Brain (organoid and tissue), 16 donors: ENCODE measurements at places on chromosomes 6 and 20. TPM values are rescaled to one million over a fixed set of nuclear protein-coding genes. Genes with fewer than 3 reads are reported as not detected.
A peak's percentile ranks its signal among the peaks of the same experiment; 100 is the strongest.

Gene MRPL14
- 72.7 TPM for polyA plus RNA-seq

Gene SPTLC3
- polyA plus RNA-seq: 0.34 TPM

Gene EPPIN
- not detected for polyA plus RNA-seq

Gene RPL10A
- 1,660 TPM for polyA plus RNA-seq

Gene EYA4
- 13.5 TPM for polyA plus RNA-seq

Gene IPCEF1
- polyA plus RNA-seq: 3.2 TPM

Gene KCNK16
- polyA plus RNA-seq: 57.1 TPM

Gene LPIN3
- 0.25 TPM for polyA plus RNA-seq

DNA sequence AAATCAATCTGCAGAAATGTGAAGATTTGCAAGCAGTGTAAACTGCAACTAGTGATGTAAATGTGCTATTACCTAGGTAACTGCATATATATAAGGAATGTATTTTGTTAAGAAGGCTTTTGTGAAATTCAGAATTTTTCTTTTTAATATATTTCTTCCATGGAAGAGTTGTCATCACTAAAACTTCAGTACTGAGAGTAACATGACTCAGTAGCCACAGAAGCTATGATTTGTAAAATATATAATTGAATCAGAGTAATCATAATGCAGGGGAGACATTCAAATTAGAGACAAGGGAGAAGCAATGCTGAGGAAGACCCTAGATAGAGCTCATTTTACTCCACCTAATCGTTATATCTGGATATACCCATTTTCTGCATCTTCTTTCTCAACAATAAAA, 141.7 kb downstream of the ADGRG6 start:
- no peak for DNase-seq

- DNase-seq: no peak
Observed at GRCh38 chr6:5499644-5500306, 238.5 kb downstream of the FARS2 start.

- DNase-seq: no peak
Observed at GRCh38 chr6:97294451-97294850, 11.4 kb upstream of the MMS22L start.

DNA sequence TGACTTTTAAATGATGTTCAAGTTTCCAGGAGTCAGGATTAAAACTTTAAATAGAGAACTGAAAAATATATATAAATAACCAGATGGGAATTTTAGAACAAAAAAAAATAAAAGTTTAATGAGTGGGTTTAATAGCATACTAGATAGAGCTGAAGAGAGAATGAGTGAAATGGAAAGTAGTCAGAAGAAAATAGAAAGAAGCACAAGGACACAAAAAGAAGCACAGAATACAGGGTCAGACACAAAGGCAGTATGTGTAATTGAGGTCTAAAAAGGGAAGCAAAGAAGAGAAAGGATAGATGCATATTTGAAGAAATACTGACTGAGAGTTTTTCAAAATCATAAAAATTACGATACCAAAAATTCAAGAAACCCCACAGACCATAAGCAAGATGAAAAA, 159.8 kb upstream of the FERMT1 start:
- no peak for DNase-seq

DNA sequence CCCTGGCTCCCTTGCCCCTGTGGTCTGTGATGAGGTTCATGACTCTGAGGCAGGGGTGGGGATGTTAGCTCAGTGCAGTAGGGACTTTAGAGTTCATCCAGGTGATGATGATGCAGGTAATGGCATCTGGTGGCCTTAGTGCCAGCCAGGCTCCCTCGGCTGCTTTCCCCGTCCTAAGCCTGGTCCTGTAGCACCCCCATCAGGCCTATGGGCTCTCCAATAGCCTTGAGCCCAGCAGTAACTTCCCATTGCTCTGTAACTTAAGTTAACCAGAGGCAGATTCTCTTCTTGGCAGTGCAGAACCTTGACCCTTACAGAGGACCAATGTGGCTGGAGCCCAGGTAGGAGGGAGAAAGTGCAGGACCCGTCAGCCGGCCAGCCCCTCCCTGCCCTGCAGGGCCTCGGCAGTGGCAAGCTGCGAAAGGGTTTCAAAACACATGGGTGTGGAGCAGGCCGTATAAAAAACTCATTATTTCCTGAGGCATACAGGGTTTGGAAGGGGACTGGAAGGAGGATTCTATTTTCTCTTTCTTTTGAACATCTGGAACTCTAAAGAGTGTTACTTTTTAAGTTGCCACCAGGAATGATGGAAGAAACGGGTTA, 406.9 kb downstream of the CDH26 start:
- DNase-seq: no peak

GRCh38 chr6:157427969-157428368, 47.0 kb downstream of the ZDHHC14 start:
- no peak for DNase-seq

- no peak for DNase-seq
Observed at GRCh38 chr20:19691125-19691524, 66.9 kb upstream of the RIN2 start.

GRCh38 chr6:87968435-87969278, 79.0 kb upstream of the SPACA1 start:
- DNase-seq: peak; percentile 92

GRCh38 chr6:105495515-105495914, 92.6 kb upstream of the PREP start:
- no peak for DNase-seq

DNA sequence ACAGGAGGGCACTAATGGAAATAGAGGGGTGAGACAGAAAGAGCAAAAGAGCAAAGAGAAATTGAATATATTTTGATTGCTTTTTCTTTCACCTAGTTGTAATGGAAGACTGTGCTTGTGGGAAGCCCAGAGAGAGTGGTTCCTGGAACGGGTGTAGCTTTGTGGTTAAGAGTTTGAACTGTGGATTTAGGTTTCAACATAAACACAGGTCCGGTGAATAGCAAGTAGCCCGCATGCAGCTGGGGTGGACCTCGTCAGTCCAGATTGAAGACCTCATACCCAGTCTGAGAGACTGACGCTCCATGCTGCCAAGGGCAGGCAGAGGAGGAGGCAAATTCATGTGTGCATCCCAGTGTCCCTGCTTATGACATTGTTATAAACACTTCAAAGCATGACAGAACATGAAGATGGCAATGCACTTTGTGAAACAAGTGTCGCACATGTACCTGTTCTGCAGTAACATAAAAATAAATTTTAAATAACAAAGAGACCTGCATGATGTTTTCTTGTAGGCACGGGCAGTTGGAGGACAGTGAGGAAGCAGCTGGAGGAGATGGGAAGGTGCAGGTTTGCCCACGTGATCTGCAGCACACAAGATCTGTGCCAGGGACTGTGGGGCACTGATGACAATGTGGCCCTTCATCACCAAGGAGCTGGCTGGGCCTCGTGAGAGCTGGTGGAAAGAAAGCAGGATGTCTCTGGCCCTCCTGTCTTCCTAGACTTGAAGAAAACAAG, 220.5 kb upstream of the SSTR4 start:
- DNase-seq: no peak

DNA sequence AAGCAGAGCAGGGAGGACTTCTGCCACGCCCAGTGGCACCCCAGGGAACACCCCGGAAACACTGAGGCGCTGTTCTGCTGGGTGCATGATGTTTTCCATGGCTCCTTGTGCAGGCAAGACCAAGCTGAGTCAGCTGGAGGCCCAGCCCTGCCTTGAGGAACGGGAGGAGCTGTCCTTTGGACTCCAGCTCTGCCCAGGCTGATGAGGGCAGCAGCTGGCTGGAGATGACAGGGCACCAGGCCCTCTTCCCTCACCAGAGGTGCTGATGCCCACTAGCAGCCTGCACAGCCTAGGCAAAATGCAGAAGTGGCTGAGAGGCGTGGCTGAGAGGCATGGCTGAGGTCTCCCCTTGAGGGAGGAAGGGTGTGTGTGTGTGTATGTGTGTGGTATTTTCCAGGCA, 2.4 kb downstream of the C6orf132 start:
- DNase-seq: no peak

GRCh38 chr6:109653264-109653663, 37.7 kb downstream of the AK9 start:
- DNase-seq: no peak

- no peak for DNase-seq
Observed at GRCh38 chr20:19497064-19497463, 261.0 kb upstream of the RIN2 start.

GRCh38 chr6:159665868-159666635, 27.0 kb downstream of the SOD2 start:
- no peak for DNase-seq

- no peak for DNase-seq
Observed at GRCh38 chr6:6091608-6092002, 84.9 kb upstream of the NRN1 start.

- DNase-seq: no peak
Observed at GRCh38 chr6:129733290-129733689, 23.3 kb upstream of the ARHGAP18 start.

GRCh38 chr20:59976156-59976782, 18.0 kb downstream of the CDH26 start:
- DNase-seq: peak; percentile 76
